ENCODE measurements at places on chromosomes 1 and 21.
A peak's percentile ranks its signal among the peaks of the same experiment; 100 is the strongest.

DNA sequence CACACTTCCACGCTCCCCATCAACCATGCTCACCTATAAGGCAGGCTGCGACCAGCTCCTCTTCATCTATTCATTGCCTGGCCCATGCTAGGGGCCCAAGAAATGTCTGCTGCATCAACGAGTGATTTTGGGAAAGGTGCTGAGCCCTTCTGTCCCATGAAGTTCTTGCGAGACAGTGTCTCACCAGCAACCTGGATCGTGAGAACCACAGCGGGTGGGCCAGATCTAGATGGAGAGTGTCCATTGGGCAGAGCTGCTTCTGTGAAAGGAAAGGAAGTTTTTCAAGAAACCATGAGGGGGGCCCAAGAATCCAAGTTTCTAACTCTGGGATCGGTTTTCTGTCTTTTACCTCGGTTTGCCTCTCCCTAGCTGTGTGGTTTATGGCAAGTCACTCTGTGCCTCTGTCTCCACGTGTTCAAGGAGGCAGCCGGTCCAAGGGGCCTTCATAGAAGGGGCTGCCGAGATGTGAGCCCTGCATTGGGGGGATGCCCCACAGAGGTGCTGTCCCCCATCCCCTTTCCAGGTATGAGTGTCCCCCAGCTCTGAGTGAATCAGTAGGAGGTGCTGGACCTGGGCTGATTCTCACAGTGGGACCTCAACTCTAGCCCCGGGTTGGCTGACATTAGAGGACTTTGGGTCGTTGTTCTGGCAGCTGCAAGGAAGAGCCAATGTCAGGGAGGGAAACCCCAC lies 8.3 kb upstream of the PADI1 start:
- no peak for DNase-seq

GRCh38 chr1:64082459-64082858 lies 121.0 kb upstream of the UBE2U start:
- no peak for DNase-seq

GRCh38 chr1:2975466-2976179 lies 45.6 kb upstream of the ACTRT2 start:
- DNase-seq = no peak

DNA sequence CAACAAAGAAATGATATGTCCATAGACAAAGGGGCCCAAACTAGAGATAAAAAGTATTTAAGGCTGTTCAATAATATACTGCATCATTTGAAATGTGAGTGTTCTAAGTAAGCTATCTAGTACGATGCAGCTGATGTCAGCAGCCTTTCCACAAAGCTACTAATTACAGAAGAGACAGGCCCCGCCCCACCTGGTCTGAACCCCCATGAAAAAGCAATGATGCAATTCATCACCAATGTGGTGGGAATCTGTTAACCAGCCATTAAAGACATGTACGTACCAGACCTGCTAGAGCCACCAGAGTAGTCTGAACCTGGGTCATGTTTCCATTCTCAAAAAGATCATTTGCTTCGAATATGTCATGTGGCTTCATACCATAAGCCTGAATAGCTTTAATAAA lies 25.1 kb downstream of the CNN3 start:
- no peak for DNase-seq

- no peak for DNase-seq
Observed at GRCh38 chr1:219153723-219154122, 20.0 kb upstream of the LYPLAL1 start.

DNA sequence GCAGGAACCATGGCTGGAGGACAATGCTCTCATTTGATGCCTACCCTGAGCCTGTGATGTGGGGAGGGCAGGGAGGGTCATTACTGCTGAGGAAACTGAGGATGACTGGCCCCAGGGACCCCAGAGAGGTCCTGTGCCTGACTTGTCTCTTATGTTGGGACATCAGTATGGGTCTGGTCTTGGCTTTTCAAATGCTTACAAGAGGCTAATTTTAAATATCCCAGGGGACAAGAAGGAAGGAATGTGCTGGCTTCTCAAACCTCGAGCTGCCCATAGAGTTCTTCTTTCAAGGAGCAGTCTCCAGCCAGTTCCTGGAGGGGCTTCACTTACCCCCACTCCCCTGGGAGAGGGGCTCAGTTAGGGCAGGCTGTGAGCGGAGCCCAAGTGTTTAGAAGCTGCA lies 168.2 kb downstream of the TRABD2B start:
- no peak for DNase-seq

DNA sequence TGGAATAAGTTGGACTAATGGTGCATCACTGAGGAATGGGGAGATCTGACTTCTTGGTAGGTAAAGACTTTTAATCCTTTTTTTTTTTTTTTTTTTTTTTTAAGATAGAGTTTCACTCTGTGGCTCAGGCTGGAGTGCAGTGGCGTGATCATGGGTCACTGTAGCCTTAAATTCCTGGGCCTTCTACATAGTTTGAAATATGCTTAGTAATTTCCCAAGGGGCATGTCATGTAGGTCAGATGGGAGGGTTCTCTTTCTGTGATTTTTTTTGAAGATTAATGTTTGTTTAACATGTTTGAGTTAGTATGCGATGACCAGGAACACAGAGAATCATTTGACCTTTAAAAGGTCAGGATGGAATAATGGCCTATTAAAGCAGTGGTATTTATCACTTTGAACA lies 129.1 kb downstream of the S1PR1 start:
- DNase-seq = no peak

DNA sequence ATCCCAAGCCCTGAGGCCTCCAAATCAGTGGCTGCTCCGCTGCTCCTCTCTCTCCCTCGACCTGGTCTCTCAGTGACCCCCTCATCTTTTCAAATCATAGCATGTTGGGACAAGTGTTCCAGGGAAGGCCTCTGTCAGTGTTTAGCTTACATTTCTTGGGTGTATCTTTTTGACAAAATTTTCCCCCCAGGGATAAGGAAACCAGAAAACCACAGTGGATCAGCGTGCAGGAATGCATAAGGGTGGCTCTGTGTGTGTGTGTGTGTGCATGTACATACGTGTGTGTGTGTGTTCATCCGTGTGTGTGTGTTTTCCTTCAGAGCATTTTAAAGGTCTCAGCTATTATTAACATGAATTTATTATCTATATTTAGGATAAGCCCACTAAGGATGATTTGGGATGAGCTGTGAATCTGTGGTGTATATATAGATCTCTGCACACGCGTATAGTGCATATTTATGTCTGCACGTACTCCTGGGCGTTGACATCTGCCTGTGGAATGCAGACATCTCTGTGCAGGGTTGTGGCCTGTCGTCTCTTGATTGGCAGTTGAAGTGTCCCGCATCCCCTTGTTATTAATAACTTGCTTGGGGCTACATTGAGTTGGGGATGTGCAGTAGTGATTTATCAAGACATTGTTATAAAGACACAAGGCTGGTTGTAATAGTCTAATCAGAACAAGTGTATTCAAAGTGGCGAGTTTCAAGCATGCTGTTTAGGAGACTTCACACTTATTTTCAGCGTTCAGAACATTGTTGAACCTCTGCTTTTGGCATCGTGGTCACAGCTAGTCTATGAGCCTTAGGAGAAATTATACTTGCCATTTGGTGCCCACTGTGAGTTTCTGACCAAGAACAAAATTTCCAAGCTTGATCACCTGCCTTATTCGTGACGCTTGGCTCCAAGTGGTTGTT lies 55.6 kb downstream of the GALNT2 start:
- no peak for DNase-seq

- DNase-seq = no peak
Observed at GRCh38 chr1:25906644-25907300, 553 bp upstream of the STMN1 start.

- no peak for DNase-seq
Observed at GRCh38 chr1:17551755-17552234, 12.3 kb downstream of the ARHGEF10L start.

DNA sequence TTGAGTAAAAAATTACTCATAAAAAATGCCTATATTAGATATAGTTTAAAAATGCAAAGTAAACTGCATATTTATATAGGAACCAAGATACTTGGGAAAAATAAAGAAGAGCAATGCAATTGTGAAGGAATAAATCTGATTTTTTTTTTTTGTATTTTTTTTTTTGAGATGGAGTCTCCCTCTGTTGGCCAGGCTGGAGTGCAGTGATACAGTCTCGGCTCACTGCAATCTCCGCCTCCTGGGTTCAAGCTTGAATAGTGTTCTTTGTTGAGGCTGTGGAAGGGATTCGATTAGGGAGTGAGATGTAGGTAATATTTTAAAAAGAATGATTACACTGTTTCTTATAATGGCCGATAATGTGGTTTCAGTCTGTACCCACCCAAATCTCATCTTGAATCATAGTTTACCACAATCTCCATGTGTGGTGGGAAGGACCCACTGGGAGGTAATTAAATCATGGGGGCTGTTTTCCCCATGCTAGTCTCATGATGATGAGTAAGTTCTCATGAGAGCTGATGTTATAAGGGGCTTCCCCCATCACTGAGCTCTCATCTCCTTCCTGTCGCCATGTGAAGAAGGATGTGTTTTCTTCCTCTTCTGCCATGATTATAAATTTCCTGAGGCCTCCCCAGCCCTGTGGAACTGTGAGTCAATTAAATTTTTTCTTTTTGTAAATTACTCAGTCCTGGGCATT lies 1765.9 kb downstream of the PLA2G4A start:
- no peak for DNase-seq

DNA sequence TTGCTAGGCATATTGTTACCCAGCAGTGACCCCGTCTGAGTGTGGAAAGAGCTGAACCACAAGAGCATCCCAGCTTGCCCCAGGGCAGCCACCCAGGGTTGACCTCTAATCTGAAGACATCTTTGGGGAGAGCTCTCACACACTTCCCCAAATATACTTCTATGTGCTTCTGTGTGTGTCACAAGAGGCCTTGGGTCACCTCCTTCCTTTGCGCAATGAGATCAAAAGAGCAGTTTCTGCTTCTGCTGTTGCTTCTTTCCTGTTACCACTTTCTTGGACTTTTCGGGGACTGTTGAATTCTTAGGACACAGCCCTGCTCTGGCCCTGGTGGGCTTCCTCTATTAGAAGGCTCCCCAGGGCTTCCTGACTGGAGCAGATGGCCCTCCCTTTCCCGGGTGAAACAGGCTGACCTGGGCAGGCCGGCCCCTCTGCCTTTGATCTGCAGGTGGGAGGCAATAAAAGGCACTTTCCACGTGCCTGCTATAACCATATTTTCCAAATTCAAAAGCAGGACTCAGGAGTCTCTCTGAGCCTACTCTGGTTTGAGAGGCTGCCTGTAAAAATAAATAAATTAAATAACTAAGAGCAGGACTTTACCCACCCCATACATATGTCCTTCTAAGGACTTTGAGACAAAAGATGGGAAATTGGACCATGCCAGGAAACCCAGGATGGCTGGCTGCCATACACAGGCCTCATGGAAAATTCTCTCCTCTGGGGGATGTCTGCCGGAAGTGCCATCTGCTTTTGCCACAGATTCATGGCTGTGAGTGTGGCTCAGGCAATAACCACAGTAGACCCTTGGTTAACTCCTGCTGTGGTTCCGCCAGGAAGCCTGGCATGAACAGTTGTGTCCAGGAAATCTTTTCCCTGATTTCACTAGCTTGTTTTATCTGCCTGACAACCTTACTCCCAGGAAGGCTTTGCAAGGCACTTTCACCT lies 28.3 kb upstream of the RCSD1 start:
- DNase-seq = no peak

GRCh38 chr1:40829631-40830245 lies 32.4 kb downstream of the CITED4 start:
- no peak for DNase-seq

DNA sequence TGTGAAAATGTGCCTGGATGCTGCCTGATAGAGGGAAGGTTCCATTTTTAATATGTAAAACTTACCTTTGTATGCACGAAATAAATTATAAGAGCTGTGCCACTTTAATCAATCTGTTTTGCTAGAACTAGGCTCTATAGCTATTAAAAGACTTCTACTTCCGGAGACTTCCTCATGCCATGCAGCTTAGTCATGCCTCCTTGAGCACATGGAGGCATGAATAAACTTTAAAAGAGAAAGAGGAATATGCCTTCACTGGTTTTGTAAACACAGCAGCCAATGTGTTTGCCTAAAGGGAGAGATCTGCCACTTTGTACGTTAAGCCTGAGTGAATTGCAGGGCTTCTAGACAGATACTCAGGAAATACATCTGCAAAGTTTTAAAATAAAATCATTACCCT lies 604.6 kb downstream of the LRRIQ3 start:
- no peak for DNase-seq

GRCh38 chr1:165829888-165830287 lies 2.5 kb downstream of the UCK2 start:
- DNase-seq = no peak

GRCh38 chr1:154773551-154773950 lies 96.5 kb downstream of the KCNN3 start:
- no peak for DNase-seq

DNA sequence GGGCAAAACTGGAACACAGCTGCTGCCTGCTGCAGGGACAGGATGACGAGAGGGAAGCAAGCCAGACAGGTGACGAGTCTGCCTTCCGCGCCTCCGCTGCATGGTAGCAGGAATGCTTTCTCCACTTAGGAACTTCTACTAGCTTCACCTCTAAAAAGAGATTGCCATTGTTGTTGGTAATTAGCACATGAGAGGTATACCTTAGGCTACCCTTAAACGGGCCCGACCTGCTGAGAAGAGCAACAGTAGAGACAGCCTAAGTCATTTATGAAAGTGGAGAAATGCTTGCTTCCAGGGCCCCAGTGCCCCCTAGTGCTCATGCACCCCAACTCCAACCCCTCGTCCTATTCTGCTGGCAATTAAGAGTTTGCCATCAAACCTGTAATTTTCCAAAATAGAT lies 96.9 kb upstream of the AKT3 start:
- DNase-seq = peak; percentile 16

- DNase-seq = no peak
Observed at GRCh38 chr1:246519514-246519913, 12.4 kb upstream of the SMYD3 start.

DNA sequence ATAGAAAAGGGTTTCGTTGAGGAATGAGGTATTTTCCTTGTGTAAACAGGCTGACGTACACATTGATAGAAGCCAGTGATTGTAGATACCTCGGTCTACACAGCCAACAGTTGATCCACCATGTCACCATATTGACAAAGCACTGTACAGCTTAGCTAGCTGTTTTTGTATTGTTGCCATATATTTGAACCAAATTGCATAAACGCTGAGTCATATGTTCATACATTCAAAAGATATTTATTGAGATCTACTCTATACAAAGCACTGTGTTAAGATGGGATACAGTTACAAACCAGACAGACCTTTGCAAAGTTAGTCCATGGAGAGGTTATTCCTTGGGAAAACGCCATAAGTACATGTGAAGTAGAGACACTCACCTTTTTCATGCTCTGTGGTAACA lies 132.4 kb upstream of the ATP1B1 start:
- DNase-seq = no peak

DNA sequence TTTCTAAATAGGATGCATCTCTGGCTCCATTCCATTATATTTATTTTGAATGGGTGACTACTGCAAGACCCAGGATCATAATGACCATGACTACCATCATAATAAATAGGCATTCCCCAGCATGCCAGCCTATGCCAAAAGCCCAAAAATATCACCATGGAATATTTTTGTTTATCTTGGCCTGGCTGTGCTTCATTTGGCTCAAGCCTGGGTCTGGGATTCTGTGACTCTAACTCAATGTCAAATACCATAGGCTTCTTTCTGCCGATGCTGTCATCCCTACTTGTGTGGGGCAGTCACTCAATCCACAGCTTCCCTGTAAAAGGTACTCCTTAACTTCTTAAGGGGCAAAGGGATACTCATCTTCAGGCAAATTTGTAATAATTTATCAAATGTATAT lies 66.6 kb downstream of the DIRAS3 start:
- no peak for DNase-seq

Measured in stimulated activated CD4-positive, alpha-beta T cell treated with anti-CD3 and anti-CD28 coated beads, Interleukin-1b, Interleukin-23, amount 100 ng/mL, for 1 hour (primary cell).